ENCODE measurements at places on chromosomes 7 and 10. TPM values are rescaled to one million over a fixed set of nuclear protein-coding genes. Genes with fewer than 3 reads are reported as not detected.

The CHN2 gene
- 0.86 TPM for total RNA-seq

The PCGF5 gene
- 102 TPM for total RNA-seq

- no peak for DNase-seq
These were observed 77.6 kb upstream of the FOXK1 start for GRCh38 chr7:4604456-4604940.

- no peak for DNase-seq
These were observed 65.4 kb downstream of the TRUB1 start for GRCh38 chr10:115003396-115003795.

DNA sequence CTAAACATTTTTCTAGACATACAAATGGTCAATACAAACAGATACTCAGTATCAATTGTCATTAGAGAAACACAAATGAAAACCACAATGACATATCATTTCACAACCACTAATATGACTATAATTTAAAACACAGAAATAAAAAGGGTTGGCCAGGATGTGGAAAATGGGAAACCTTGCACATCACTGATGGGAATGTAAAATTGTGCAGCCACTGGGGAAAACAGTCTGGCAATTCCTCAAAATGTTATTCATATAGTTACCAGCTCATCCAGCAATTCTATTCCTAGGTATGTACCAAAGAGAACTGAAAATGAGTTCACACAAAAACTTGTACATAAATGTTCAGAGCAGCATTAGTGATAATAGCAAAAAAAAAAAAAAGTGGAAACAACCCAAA is 106.1 kb upstream of the LRRTM3 start:
- no peak for DNase-seq

DNA sequence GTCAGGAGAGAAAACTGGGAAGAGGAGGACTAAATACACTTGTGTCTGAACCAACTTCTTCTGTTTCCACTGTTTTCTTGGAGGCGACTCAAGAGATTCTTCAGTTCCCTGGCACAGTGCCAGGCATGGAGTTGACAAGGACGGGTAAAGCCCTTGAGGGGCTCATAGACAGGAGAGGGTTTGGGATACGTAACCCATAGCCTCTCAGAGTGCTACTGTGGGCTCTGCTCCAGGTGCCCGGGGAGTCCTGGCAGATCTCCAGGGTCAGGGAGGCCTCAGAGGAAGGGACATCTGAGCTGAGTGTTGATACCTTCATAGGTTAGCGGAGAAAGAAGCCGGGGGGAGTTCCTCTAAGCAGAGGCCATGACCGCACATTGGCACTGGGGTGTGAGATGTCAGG is 42.0 kb downstream of the GALNT17 start:
- no peak for DNase-seq

DNA sequence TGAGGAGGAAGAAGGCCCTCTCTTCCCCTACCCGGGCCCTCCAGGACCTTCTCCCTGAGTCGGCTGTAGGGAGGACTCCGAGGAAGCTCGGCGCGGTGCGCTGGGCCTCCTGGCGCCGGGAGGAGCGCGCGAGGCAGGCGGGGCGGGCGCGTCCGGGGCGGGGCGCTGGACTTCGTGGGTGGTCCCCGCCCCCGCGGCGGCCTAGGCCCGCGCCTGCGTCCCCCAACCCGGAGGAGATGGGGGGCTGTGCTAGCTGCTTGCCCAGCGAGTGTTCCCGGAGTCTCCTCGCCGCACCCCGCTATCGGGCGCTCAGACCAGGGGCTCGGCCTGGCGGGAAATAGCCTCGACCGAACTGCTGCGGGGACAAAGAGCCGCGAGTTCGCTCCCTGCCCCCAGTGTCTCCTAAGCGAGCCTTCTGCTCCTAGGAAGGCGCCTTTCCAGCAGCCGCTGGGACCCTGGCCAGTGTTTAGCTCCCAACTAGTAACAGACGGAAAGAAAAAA is 19.2 kb upstream of the SMO start:
- DNase-seq = peak; percentile 65

- DNase-seq = no peak
These were observed 1052.6 kb downstream of the REEP3 start for GRCh38 chr10:64573623-64574325.

- DNase-seq = peak; percentile 48
These were observed 5.4 kb downstream of the SFR1 start for GRCh38 chr10:104127411-104127810.

GRCh38 chr7:139043823-139044812 is 8.3 kb upstream of the ZC3HAV1L start:
- no peak for DNase-seq

DNA sequence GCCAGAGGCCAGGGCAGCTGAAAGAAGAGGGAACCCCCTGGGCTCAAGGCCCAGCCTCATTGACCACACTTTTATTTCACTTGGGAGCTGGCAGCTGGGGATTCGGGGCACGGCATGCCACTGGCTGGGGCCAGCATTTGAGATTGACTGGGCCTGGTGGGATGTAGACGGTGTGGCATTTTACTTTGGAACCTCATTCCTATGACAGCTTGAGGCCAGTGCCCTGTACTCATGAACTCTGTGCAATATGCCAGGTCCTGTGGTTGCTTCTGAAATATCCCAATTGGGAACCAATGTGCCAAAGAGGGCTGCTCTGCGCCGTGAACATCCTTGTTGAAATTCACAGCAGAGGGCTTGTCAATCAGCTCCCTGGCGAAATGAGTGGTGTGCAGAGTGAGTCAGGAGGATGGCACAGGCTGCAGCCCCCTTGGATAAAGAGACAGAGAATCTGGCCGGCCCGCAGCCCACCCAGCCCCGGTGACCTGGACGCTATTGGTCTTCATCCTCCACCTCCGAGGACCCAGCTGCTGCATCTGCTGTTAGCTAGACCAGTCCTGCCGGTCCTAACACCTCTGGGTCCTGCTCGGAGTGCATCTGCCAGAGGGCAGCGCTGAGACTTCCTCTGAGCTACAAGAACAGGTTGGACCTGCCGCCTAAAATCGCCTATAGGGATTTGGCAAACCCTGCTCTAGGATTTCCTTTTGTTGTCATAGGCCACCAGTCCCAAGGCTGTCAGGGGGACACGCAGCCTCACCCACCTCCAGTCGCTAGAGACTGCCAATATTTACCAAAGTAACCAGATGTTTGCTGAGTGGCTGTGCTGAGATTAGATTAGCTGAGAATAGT is 58.0 kb downstream of the PRKAG2 start:
- DNase-seq = no peak

- DNase-seq = no peak
These were observed 177.1 kb downstream of the USP6NL start for GRCh38 chr10:11434324-11434723.

All from B cell (primary cell).